Bronchial epithelial cell (primary cell): ENCODE measurements at places on chromosomes 6 and 20.
A peak's percentile ranks its signal among the peaks of the same experiment; 100 is the strongest.

DNA sequence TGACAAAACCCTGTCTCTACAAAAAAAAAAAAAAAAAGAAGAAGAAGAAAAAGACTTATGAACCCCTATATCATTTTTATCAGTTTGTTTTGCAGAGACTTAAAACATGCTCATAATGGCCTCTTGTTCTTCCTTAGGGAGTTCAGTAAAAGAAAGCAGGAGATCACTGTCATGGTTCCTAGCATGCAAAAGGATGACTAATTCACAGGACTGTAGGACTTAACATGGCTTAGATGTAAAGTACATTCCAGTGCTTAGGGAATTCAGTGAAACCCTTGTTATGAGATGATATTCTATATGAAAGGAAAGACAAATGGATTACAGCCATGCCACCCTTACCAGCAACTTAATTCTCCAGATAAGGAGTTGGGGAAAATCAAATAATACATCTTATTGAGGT lies 29.5 kb downstream of the EEF1A1 start:
- DNase-seq: peak; percentile 9

DNA sequence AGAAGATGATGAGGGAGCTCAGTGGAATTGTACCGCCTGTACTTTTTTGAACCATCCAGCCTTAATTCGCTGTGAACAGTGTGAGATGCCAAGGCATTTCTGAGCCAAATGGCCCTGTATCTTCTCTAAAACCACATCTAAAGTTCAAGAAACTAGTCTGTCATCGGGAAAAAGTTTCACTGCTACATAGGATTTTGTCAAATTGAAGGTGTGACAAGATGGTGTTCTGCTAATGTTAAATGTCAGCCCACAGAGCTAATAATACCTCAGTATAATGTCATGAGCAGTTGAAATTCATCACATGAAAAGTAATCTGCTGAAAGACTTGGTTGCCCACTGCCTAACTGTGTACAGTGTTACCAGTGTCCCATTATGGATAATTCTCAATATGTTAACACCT lies 9.6 kb downstream of the SUMO4 start:
- no peak for DNase-seq

- DNase-seq: no peak
Measured at GRCh38 chr6:158311193-158311592, 1.1 kb upstream of the TULP4 start.

DNA sequence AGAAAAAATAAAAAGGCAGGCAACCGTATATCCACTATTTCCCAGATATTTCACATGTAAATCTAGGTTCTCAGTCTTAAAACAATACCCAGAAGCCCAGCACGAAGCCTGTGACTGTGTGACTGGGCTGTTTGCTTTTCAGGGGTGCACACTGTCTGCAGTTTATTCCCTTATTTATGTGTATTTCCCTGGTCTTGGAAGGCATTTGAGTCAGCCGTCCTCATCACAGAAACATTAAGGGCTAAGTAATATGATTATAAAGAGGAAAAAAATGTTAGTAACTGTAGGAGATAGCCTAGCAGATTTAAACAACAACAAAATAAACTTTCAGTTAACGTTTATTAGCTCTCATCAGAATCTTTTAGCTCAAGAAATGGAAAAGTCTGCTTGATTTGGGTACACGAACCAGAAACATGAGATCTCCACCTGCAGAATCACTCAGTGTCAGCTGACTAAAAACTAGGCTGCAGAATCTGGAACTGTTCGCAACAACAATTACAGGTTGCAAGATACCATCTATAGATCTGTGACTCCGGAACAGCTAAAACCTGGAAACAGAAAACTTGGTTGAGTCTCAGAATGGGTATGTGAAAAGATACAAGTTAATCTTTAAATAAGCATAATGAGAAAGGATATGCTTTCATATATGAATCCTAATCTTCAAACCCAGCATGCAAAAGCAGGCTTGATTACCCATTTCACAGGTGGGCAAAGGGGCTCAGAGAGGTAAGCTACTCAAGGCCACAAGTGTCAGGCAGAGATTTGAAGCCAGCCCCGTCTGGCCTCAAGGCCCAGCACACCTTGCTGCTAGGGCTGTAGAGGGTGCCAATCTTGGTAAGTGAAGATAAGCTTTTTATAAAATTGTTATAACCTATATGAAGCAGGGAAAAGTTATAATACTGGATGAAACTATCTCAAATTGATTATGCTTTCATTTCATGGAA lies 21.1 kb downstream of the GCLC start:
- DNase-seq: no peak
